ENCODE measurements at places on chromosomes 12 and 14.
A peak's percentile ranks its signal among the peaks of the same experiment; 100 is the strongest.

DNA sequence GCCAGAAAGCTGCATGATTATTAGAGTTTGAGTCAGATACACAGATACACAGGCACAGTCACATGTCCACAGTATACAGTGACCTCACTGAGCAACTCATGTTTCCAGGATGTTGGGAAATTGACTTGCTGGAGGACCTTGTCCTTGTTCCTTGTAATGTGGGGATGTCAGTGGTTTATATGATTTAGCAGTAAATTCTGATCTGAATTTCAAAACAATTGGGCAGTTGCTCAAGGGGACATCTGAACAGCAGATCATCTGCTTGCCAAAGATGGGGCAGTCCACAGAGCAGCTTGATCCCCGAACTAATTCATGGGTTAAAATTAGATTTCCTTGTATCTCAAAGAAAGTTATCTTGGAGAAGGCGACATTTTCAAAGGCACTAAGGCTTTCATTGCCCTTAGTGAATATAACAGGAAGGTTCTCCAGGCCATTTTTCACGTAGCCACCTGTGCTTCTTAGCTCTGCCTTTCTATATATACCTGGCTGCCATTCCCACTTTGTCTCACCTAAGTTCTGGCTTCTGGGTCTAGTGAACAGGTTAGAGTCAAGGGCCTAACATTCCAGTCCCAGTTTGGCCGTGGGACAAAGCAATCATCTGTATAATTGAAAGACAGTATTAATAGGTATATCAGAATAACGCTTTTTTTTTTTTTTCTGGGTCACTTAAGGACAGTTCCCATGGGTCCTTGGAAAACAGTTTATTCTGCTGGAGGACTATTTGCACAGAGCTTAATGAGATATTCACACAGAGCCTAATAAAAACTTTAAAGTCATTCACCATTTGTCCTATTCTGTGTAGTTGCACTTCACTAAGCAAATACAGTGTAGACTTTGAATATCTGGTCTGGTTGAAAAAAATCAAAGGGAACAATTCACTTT, 64.9 kb upstream of the STRN3 start:
- no peak for DNase-seq

DNA sequence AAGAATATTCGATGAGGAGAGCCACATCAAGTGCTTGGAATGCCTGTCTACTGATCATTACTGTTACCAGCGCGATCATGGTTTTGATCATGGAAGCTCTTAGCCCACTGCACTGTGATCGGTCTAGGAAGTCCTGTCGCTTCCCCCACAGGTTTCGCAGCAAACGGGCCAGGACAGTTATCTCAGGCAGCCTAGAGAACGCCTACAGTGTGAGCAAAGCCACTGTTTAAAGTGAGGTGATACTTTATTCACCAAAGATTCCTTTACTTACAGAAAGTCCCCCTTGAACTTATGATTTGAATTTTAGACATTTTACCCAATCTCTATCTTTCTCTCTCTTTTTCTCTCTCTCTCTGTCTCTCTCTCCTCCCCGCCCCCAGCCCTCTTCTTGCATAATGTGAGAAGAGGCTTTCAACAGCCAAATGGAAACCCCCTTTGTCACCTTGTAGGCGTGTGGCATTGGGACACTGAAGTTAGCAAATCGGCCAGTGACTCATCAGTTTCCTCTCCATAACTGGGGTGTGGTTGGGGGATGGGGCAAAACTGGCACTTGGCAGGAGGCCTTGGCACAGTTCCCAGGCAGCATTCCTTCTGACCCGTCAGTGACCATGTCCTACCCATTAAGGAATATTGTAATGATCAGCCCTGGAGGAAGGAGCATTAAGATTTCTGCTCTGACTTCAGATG, 214.8 kb downstream of the CHST11 start:
- DNase-seq, result no peak

- no peak for DNase-seq
Observed at GRCh38 chr12:47739979-47740378, 14.7 kb upstream of the ENDOU start.

DNA sequence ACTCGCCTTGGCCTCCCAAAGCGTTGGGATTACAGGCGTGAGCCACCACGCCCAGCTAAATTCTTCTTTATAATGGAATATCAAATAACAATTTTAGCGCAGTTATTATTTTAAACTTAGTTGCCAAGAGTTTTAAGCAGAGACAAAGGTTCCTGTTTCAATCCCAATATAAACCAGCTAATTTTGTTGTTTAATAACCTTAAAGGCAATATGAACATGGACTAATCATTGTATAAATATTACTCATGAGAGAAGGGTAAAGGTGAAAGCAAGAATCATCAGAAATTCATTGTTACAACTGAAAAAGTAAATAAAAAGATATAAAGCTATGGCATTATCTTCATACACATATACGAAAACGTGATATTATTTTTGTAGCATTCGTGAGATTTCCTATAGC, 8.2 kb downstream of the DTD2 start:
- DNase-seq, result no peak

- no peak for DNase-seq
Observed at GRCh38 chr14:86790408-86791364, 1202.3 kb downstream of the GALC start.

- DNase-seq, result no peak
Observed at GRCh38 chr12:123231931-123232330, 1.0 kb downstream of the MPHOSPH9 start.

- no peak for DNase-seq
Observed at GRCh38 chr12:88334271-88334670, 192.2 kb downstream of the TMTC3 start.

GRCh38 chr12:77225373-77225772, 160.0 kb upstream of the E2F7 start:
- DNase-seq, result no peak

GRCh38 chr12:116595186-116595585, 36.0 kb downstream of the MAP1LC3B2 start:
- DNase-seq, result no peak

- no peak for DNase-seq
Observed at GRCh38 chr12:122275459-122275858, 9.2 kb upstream of the VPS33A start.

DNA sequence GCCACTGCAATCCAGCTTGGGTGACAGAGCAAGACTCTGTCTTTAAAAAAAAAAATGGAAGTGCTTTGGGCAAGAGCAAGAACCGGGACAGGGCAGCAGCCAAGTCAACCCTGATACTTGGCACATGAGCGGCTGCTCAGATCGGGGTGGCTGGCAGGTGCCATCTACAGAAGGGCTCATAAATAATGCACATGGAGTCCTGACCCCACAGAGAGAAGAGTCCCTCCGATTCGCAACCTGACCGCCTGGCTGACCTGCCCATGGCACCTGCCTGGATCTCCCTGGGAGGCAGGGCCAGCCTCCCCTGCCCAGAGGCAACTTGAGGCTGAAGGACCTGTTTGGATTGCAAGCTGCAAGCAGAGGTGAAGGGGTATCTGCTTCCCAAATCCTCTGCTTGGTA, 9.6 kb upstream of the TMEM120B start:
- no peak for DNase-seq

- DNase-seq, result no peak
Observed at GRCh38 chr12:47882781-47883546, 21.8 kb downstream of the VDR start.

DNA sequence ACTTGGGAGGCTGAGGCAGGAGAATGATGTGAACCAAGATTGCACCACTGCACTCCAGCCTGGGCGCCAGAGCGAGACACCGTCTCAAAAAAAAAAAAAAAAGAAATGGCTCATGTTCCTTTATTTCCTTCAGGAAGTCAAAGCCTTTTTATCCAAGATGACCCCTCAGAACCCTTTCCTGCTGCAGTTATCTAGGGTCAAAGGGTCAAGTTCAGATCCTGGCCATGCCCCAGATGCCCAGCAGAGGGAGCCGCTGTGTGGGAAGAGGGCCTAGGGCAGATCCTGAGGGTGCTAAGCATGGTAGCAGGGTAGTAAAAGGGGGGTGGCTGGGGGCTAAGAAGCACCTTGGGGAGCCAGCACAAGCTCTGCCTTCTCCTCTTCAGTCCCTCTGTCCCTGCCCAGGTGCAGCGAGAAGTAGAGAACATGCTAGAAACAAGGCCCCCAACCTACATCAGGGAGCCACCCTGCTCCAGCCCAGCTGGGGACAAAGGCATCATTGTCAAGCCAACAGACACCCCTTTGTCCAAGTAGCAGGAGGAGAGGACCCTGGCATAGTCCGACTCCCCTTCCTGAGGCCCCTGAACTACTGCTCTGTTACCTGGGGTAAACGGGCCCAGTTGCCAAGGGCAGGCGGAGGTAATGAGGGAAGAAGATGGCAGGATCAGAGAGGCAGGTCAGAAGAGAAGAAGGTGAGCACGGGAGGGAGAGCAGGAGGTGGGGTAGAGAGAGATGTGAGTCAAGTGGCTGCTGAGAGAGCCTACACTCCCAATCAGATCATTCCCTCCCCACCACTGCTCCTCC, 6.5 kb downstream of the NFE2 start:
- peak; percentile 65 for DNase-seq

- DNase-seq, result no peak
Observed at GRCh38 chr12:96248136-96248931, 54.2 kb downstream of the ELK3 start.

DNA sequence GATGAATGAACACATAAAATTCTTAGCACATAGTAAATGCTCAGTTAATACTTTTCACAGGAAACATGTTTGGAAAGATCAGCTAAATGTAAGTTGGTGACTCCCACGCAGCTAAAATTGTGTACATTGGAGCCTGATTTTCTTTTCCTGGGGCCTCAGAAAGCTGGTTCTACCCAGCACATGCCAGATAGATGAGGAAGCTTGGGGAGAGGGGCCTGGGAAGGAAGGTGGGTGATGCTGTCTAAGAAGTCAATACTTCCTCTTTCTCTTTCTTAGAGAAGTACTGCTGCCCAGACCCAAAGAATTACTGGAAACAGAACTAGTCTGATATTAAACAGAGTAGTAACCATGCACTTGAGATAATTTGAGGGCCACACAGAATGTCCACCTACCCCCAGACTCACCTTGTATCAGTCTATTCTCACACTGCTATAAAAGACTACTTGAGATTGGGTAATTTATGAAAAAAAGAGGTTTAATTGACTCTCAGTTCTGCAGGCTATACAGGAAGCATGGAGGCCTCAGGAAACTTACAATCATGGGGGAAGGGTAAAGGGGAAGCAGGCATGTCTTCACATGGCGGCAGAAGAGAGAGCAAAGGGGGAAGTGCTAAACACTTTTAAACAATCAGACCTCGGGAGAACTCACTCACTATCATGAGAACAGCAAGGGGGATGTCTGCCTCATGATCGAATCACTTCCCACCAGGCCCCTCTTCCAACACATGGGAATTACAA, 123.3 kb upstream of the MED13L start:
- no peak for DNase-seq

DNA sequence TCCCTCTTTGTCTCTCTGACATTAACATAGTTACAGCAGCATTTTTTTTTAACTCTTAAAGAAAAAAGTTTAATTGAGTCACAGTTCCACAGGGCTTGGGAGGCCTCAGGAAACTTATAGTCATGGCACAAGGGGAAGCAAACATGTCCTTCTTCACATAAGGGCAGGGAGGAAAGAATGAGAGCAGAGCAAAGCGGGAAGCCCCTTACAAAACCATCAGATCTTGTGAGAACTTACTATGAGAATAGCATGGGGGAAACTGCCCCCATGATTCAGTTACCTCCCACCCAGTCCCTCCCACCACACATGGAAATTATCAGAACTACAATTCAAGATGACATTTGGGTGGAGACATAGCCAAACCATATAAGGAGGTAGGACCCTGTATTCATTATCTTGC, 96.2 kb downstream of the PLBD1 start:
- DNase-seq, result no peak

GRCh38 chr12:53989227-53990113, 4.5 kb downstream of the HOXC10 start:
- peak; percentile 43 for DNase-seq

DNA sequence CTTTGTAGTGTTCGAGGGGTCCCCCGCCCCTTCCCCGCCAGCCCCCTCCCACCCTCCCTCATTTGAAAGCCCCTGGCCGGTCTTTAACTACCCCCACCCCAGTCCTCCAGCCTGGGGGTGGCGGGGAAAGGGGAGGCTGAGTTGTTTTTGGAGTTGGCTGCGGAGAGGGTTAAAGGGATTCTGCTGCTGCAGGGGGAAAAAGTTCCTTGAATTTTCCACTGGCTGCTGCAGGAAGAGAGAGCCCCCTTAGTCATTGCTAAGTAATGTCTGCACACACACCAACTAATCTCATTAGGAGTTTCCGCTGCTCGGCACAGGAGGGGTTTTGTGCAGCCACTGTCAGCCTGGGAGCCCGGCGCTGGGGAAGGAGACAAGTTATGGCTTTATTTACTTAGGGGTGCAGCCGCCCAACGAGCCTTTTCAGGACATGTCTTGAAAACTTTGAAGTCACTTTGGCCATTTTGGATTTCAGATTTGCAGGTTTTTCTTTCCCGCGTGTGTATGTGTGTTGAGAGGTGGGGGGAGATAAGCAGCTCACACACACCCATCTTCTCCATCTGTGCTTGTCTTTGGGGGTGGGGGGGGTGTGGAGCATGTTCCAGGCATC, 1.8 kb downstream of the ELK3 start:
- peak; percentile 71 for DNase-seq

DNA sequence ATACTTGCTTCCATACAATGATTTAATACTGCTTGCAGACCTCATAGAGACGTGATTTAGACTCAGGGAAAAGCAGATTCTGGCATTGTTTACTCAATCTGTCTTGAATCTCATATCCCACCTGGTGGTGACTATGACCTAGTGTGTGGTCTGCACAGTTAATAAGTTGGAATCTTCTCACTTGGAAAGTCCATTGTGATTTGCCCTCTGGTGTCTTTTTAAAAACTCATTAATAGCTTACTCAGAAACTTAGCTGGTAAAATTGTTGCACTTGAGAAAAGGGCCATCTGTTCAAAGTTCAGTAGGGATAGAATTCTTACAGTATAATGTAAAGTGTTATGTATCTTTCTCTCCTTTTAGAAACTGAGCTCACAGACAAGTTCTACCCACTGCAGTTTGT, 106.0 kb downstream of the PELI2 start:
- DNase-seq, result no peak

GRCh38 chr12:62916632-62917425, 18.1 kb downstream of the PPM1H start:
- DNase-seq, result no peak

DNA sequence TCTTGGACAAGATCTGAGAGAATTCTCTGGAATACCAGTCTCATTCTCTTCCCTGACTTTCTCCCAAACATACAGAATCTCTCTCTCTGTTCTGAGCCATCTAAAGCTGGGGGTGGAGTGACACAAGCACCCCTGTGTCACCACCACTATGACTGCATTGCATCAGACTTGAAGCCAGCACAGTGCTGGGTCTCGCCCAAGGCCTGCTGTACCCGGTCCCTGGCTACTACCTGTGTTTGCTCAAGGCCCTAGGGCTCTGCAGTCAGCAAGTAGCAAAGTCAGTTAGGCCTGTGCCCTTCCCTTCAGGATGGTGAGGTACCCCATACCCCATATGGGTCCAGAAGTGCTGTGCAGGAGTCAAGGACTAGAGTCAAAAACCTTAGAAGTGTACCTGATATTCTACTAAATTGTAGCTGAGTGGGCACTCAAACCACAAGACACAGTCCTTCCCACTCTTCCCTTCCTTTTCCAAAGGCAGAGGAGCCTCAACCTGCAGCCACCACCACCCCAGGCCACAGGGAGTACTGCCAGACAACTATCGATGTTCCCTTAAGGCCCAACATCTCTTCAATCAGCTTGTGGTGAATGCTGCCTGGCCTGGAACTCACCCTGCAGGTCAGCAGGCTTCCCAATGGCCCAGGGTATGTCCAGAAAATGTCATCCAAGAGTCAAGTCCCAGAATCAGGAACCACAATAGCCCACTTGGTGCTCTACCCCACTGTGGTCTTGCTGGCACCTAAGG, 21.2 kb upstream of the RDH16 start:
- DNase-seq, result no peak

- no peak for DNase-seq
Observed at GRCh38 chr12:46585854-46586621, 213.5 kb upstream of the SLC38A2 start.
